Glutamatergic neuron (in vitro differentiated cells): ENCODE measurements at places on chromosomes 3 and 15.

GRCh38 chr3:172524611-172525010, 1.4 kb upstream of the TNFSF10 start:
- no peak for DNase-seq

- DNase-seq, result no peak
Observed at GRCh38 chr15:69265347-69265955, 33.3 kb upstream of the PAQR5 start.

GRCh38 chr3:167487556-167487955, 13.7 kb upstream of the SERPINI2 start:
- no peak for DNase-seq

DNA sequence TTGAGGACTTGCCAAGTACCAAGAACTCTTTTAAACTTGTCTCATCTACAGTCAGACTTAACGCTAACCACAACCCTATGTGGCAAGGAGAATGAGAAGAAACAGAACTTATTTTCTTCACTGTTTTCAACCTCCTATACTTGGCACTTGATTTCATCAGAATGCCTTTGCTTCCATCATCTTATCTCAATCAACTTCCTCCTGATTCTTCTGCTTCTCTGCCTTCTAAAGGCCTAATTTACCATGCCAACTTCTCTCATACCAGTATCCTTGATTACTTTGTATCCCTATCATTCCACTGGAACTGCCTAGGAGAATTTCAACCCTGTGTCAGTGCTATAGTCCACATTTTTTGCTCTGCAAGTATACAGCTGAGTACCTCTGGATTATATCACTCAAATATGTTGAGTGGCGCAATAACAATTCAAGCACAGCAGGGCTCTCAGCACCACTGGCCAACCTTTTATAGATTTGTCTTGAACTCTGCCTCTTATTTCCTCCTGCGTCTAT, 413.6 kb downstream of the ROBO1 start:
- no peak for DNase-seq

DNA sequence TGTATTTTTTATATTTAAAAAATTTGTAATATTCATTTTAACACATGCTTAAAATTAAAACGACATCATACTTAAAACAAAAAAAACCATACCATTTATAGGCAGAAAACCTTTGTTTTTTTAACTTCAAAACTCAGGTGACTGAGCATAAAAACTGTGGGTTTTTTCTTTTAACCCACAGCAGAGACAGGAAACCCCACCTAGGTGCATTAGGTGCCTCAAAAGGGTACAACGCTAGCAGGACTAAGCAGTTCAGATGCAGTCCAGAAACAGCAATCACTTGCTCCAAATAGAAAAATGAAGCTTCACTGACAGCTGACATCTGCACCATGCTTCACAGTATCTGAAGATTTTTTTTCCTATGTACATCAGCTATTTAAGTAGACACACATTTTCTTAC, 52.3 kb downstream of the GLB1 start:
- DNase-seq, result no peak

GRCh38 chr15:68494573-68495110, 62.7 kb upstream of the ITGA11 start:
- no peak for DNase-seq

DNA sequence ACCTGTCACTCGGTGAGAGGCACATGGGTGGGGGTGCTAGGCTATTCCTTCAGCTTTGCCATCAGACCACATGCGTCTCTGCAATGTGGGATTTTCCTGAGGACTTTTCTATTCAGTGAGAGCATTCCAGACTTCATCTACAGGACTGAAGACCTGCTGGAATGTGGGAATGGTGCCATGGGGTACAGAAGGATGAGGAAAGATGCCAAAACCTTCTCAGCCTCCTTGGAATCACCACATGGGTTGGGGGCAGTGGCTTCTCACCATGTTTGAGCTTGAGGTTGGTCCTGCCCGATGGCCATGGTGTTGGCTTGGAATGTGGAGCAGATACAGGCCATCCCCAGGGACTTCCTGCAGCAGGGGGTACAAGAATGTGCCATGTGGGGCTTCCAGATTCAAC, 80.9 kb upstream of the KLF13 start:
- DNase-seq, result no peak

DNA sequence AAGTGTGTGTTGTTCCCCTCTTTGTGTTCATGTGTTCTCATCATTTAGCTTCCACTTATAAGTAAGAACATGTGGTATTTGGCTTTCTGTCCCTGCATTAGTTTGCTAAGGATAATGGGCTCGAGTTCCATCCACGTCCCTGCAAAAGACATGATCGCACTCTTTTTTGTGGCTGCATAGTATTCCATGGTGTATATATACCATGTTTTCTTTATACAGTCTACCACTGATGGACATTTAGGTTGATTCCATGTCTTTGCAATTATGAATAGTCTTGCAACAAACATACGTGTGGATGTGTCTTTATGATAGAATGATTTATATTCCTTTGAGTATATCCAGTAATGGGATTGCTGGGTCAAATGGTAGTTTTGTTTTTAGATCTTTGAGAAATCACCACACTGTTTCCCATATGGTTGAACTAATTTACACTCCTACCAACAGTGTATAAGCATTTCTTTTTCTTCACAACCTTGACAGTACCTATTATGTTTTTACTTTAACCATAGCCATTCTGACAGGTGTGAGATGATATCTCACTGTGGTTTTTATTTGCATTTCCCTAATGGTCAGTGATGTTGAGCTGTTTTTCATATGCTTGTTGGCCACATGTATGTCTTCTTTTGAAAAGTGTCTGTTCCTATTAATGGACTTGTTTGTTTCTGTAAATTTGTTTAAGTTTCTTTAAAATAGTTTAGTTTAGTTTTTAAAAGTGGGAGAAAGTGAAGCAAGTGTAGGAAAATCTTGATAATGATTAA, 21.9 kb upstream of the SLC30A4 start:
- no peak for DNase-seq

DNA sequence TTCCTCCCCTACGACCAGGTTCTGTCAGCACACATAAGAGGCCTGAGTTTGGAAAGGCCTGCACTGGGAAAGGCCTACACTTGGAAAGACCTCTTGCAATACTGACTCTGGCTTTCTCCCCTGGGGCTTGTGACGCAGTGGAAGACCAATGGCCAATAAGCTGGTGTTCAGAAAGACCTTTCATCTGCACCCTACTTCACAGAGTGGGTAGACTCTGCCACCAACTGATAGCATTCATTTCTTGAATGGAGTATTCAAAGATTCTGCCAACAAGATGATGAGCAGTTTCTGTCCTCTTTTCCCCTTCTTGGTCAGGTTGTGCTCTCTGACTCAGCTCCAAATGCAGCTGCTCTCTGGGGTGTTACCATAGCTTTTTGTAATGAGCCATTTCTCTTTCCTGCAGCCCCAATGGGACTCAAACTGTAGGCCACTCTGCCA, 48.8 kb downstream of the TIPARP start:
- DNase-seq, result no peak

DNA sequence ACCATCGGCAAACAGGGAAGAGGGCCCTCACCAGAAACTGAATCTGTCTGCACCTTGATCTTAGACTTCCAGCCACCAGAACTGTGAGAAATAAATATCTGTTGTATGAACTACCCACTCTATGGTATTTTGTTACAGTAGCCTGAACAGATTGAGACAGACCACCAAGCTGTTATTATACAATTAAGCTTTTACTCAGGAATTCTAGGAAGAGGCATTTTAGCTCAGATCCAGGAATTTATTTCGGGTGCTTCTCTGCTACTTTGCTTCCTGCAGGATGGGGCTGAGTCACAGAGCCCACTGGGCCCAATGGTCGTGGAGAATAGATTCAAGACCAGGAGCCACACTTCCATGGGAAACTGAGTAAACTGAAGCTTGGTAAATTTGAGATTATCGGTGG, 145.5 kb upstream of the PFN2 start:
- no peak for DNase-seq
